ENCODE measurements at places on chromosomes 13 and 19.

- no peak for DNase-seq
Measured at GRCh38 chr13:78660495-78660857, 1.5 kb upstream of the OBI1 start.

DNA sequence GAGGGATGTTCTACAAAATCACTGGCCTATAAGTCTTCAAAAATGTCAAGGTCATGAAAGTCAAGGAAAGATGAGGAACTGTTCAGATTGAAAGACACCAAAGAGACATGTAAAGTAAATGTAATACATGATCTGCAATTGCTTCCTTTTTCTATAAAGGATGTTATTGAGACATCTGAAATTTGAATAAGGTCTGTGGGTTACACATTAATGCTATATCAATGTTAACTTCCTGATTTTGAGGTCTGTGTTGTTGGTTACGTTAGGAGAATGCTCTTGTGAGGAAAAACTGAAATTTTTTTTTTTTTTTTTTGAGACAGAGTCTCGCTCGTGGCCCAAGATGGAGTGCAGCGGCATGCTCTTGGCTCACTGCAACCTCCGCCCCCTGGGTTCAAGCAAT is 197.4 kb downstream of the RGCC start:
- DNase-seq, result no peak

DNA sequence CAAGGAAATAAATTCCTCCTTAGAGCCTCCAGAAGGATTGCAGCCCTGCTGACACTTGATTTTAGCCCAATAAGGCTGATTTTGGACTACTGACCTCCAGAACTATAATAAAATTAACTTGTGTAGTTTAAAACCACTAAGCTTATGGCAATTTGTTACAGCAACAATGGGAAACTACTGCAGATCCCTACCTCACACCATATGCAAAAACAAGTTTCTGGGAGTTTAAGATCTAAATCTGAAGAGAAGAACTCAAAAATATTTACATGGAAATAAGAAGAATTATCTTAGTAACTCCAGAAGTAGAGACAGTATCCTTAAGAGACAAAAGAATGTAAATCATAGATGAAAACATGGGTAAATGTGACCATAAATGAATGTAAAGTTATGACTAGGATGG is 5.9 kb downstream of the ZNF575 start:
- DNase-seq, result no peak

- no peak for DNase-seq
Measured at GRCh38 chr19:10505583-10506229, 2.5 kb upstream of the KEAP1 start.

DNA sequence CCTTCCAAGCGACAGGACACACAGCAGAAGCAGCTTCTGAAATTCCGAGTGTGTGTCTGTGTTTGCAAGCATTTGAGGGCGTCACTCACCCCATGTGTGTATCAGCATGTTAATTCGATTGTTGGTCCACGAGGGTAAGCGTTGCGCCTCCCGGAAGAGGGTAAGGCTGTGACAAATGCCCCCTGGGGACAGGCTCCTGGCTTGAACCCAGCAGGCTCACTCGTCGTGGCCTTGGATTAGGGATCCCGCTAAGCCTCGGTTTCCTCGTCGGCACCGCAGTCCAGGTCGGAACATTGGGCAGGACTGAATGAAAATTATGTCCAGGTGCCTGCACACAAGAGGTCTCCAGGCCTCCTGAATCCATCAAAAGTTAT is 606 bp upstream of the STXBP2 start:
- no peak for DNase-seq

DNA sequence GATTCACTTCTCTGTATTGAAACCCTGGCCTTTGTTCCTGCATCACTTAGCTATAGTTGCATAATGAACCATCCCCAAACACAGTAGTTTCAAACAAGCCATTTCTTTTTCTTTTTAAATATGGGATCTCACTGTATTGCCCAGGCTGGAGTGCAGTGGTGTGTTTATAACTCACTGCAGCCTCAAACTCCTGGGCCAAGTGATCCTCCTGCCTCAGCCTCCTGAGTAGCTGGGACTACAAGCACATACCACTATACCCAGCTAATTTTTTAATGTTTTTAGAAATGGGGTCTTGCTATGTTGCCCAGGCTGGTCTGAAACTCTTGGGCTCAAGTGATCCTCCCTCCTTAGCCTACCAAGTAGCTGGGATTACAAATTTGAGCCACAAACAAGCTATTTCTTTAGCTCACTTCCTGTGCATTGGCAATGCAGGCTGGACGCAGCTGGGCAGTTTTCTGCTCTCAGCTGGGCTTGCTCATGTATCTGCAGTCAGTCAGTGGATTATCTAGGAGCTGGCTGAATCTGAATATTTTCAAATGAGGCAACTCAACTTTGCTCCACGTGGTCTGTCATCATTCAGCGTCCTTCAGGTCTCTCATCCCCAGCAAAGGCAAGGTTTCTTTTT is 49.5 kb upstream of the SIN3B start:
- DNase-seq, result no peak
